ENCODE measurements at places on chromosomes 6 and 20.

DNA sequence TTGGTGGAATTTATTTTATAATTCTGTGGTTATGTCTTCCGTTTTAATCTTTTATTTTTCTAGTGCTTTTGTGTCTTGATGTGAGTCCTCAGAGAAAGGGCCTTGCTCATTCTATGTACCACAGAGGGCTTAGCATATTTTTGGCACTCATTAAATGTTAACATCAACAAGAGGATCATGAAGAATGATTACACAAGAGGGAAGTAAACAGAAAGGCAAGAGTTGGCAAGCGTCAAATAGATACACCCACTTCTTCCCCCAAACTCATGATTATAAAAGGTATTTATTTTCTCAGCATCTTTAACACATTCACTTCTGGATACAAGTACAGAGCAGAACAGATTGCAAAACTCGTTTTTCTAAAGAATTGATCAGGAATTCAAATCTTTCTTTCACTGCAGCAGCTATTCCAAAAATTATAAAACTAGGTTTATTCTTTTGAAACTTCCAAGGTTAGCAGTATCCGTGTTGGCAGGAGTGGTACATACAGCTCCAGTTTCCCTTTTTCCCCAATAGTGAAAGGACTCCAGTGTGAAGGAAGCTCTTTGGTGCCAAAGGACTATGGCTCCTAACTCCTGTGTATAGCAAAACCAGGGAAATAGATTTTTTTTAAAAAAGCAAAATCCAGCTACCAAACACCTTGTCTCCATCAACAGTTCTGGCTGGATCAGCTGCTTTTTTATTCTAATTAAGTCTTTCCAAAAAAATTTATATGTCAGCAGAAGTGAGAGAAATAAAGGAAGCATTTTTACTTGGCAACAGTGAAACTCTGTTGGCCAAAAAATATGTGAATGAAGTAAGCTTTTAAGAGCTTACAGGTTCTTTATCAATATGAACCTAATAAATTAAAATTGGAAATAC is 221.9 kb downstream of the ADGRG6 start:
- no peak for DNase-seq

- no peak for DNase-seq
Measured at GRCh38 chr6:40343877-40344565, 243.1 kb downstream of the LRFN2 start.

GRCh38 chr6:154341336-154341735 is 15.3 kb downstream of the IPCEF1 start:
- DNase-seq = no peak

GRCh38 chr6:36317623-36318022 is 19.1 kb downstream of the BNIP5 start:
- DNase-seq = no peak

DNA sequence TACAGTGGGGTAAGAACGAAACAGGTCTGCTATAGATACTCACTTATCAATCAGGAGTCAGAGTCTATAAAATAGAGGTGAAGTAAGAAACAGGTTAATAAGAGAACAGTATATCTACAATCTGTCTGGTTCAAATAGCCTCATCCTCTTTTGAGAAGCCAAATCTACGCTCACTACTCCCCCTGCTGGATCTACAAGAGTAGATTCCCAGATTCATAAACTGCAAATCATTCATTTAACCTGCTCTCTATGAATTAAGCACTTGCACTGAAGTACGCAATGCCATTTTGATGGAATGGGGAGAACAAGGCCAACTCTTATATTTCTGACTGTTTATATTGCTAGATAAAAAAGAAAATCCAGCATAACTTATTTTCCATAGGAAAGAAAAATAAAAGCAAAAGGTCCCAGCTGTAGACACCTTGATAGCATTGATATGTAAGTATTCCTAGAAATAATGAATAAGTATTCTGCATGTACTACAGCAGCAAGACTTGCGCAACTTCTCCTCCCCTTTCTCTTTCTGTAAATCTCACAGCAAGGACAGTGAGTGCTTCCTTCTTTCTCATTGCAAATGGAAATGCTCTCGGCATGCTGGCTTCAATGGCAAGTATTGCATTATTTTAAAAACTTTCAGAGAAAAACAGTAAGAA is 92.3 kb downstream of the RFX6 start:
- no peak for DNase-seq

- DNase-seq = no peak
Measured at GRCh38 chr6:6405031-6405430, 84.6 kb upstream of the F13A1 start.

All from stimulated activated CD4-positive, alpha-beta T cell treated with anti-CD3 and anti-CD28 coated beads, Interleukin-15, amount 100 ng/mL, for 1 hour (primary cell).